ENCODE measurements at places on chromosomes 11 and 22.

- H3K4me3 ChIP-seq: no peak overlapping the region
- no peak for DNase-seq
- H3K36me3 ChIP-seq: peaks cover 8% of the 10 kb centered on the region
- peaks cover 17% of the 10 kb centered on the region for H3K4me1 ChIP-seq
- no peak overlapping the region for H3K27ac ChIP-seq
Observed at GRCh38 chr11:123543797-123544196, 110.6 kb downstream of the SCN3B start.

- H3K4me1 ChIP-seq: peaks cover 6% of the 10 kb centered on the region
- H3K27ac ChIP-seq: no peak overlapping the region
Observed at GRCh38 chr11:126917531-126918204, 82.9 kb downstream of the KIRREL3 start.

DNA sequence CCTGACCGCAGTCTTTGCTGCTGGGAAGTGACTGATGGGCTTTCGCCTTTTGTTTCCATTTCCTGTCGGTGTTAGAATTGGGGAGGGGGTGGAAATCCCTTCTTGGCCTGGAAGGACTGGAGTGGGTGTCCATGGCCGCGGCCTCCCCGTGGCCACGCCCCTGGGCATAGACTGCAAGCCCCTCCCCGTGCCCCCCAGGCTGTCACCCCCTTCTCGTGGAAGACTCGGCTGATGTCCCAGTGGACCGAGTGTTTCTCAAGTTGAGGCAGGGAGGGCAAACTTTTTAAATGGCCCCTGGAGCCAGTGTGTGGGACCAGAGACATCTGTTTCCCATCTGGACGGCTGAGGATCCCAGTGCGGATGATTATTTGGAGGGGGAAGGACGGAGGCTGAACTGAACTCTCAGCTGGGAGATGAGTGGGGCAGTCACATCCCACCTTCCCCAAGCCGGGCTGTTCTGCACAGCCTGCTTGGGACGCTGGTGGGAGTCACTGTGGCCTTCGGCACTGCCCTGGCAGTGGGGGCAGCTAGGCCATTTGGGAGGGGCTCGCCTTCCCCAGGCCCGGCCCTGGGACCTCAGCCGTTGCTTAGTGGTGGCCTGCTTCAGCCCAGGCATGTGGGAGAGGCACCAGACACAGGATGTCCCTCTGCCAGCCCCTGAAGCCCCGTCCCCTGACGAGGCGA lies 1.6 kb downstream of the CD81 start:
- H3K27me3 ChIP-seq: peaks cover 4% of the 10 kb centered on the region
- H3K4me1 ChIP-seq: peaks cover 27% of the 10 kb centered on the region
- H3K27ac ChIP-seq: peak overlapping the region; percentile 78
- no peak for DNase-seq
- peak overlapping the region; percentile 83 for H3K4me3 ChIP-seq
- peaks cover 2% of the 10 kb centered on the region for H3K36me3 ChIP-seq

GRCh38 chr11:72102631-72102945 lies 509 bp downstream of the LAMTOR1 start:
- H3K27me3 ChIP-seq: no peaks in the 10 kb centered on the region
- peaks cover 16% of the 10 kb centered on the region for H3K36me3 ChIP-seq
- peak overlapping the region; percentile 85 for H3K27ac ChIP-seq

GRCh38 chr11:73292525-73292894 lies 15.6 kb upstream of the ARHGEF17 start:
- peaks cover 20% of the 10 kb centered on the region for H3K4me1 ChIP-seq
- no peak overlapping the region for H3K4me3 ChIP-seq
- no peak for DNase-seq
- H3K27me3 ChIP-seq: no peaks in the 10 kb centered on the region

DNA sequence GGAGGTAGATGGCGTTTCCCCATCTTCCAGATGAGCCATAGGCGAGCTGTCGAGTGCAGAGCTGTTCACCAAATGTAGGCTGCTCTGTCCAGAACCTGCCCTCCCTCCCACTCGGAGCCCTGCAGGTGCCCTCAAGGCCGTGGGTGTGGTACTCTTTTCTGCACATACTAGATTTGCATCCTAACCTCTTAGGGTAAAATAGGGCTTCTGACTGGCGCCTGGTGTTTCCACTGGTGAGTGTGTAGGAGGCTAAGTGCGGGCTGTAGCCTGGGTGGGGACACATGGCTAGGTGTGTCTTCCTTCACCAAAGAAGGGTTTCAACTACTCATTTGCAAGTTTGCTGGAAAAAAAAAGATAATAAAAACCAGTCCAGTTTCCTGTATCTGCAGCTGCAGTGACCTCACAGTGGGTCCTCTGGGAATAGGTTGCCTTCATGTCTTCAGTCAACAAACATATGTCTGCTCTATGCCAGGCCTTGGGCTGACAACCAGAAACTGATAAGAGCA lies 8.5 kb downstream of the BIK start:
- H3K27me3 ChIP-seq: no peaks in the 10 kb centered on the region
- peaks cover 5% of the 10 kb centered on the region for H3K4me1 ChIP-seq
- DNase-seq: no peak
- H3K27ac ChIP-seq: no peak overlapping the region
- no peak overlapping the region for H3K4me3 ChIP-seq

- H3K27ac ChIP-seq: no peak overlapping the region
- no peak overlapping the region for H3K4me3 ChIP-seq
- H3K4me1 ChIP-seq: peaks cover 14% of the 10 kb centered on the region
- H3K27me3 ChIP-seq: no peaks in the 10 kb centered on the region
- H3K36me3 ChIP-seq: peaks cover 60% of the 10 kb centered on the region
Observed at GRCh38 chr11:106012744-106013143, 9.3 kb downstream of the MSANTD4 start.
